ENCODE measurements at places on chromosomes 13 and 19. TPM values are rescaled to one million over a fixed set of nuclear protein-coding genes. Genes with fewer than 3 reads are reported as not detected.
A peak's percentile ranks its signal among the peaks of the same experiment; 100 is the strongest.

DNA sequence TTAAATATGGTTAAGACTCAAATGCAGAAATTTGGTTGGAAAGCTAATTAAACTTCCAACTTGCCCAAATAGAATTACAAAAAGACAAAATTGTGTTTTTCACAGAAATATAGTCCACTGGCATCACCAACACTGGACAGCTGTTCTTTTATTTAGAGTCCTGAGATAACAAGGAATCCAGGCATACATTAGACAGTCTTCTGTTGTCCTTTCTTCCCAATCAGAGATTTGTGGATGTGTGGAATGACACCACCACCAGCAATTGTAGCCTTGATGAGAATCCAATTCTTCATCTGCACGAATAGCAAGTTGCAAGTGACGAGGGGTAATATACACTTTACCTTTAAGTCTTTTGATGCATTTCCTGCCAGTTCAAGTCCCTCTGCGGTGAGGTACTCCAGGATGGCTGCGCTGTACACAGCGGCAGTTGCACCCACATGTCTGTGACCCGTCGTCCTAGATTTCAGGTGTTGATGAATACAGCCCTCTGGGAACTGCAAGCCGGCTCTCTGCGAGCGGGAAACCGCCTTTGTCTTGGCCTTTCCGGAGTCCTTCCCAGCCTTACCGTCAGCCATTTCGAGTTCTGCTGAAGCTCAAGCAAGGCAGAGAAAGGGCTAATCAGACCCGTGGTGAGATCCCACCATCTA, 14.7 kb downstream of the UBAC2 start:
- no peak for DNase-seq

DNA sequence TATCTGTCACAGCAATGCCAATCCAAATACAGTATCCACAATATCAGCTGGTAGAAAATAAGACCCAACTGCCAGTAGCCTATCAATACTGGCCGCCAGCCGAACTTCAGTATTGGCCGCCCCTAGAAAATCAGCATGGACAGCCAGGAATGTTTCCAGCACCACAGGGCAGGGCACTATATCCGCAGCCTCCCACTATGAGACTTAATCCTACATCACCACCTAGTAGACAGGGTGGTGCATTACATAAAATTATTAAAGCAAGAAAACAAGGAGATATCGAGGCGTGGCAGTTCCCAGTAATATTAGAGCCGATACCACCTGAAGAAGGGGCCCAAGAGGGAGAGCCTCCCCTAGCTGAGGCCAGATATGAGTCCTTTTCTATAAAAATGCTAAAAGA, 111.3 kb downstream of the ZNF486 start:
- DNase-seq: peak; percentile 1

DNA sequence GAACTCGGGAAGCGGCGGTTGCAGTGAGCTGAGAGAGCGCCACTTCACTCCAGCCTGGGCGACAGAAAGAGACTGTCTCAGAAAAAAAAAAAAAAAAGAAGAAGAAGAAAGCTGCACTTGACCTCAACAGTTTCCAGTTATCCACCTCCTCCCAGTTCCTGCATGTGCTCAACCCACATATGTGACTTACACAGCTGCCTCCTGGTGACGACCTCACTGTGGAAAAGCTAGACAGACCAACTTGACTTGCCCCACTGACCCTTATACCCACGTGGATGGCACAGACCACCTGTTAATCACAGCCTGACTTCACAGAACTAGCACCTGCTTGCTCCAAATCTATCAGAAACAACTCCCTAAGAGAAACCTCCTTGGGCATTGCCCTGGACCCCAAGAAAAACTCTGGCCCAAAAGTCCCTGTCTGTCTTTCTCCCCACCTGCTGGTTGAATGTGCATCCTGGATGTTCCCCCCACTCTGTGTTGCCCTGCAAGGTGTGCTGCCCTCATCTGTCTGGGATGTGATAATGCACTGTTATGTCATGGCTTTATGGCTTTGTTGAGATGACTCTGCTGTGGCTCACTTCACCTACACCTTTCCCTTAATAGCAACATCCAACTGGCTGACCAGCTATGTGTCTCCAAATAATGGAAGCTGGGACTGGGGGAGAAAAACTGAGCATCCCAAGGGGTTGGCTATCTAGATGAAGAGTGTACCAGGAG, 2.8 kb downstream of the ZNF20 start:
- no peak for DNase-seq

ADPRHL1 gene
- 2.8 TPM for total RNA-seq

GRCh38 chr13:47675871-47676270, 325.2 kb downstream of the SUCLA2 start:
- DNase-seq: no peak

- peak; percentile 0 for DNase-seq
Measured at GRCh38 chr13:99796175-99796819, 175.3 kb downstream of the ZIC5 start.

All from Calu3 (cell line).